ENCODE measurements at places on chromosomes 3 and 15.

- no peak for DNase-seq
Observed at GRCh38 chr15:98043160-98044014, 82.9 kb downstream of the ARRDC4 start.

DNA sequence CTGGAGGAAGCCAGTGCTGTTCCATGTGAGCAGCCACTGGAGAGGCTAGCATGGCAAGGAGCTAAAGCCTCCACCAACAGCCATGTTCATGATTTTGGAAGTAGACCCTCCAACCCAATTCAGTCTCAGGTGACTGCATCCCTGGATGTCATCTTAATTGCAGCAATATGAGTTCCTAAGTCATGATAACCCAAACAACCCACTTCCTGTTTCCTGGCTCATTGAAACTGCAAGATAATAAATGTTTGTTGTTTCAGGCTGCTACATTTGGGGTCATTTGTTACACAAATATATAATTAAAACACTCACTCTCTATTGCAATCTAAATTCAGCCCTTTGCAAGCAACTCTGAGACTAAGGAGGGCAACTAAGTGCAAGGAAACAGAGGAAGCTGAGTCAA, 62.4 kb upstream of the SLC24A5 start:
- no peak for DNase-seq

DNA sequence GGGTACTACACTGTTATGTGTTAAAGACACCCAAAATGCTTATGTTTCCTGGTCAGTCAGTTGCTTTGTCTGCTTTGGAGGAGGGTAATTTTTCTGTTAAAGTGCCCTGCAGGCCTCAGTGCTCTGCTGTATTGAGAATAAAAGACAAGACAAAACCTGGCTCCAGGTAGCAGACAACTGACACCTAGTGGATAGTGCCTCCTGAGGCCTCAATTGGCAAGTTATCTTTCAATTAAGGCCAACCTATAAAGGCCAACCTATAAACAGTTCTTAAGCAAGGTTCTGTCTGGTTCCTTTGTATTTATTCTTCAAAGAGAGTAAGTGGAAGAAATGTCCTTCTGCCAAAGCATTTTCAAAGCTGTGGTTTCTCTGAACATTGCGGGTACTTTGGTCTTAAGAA, 773.8 kb downstream of the MECOM start:
- DNase-seq: no peak

DNA sequence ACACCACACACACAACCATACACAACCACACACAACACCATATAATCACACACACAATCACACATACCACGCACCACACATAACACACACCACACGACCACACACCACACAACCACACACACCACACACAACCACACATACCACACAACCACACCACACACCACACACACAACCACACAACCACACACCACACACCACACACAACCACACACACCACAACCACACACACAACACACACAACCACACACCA, 24.2 kb downstream of the CPN2 start:
- no peak for DNase-seq

GRCh38 chr3:22506871-22507270, 696.3 kb upstream of the UBE2E2 start:
- no peak for DNase-seq

GRCh38 chr3:168273036-168273435, 177.3 kb upstream of the GOLIM4 start:
- DNase-seq: no peak

GRCh38 chr3:60577601-60578000, 673.7 kb downstream of the FHIT start:
- DNase-seq: no peak

GRCh38 chr3:158809642-158810041, 7.8 kb downstream of the MFSD1 start:
- no peak for DNase-seq

DNA sequence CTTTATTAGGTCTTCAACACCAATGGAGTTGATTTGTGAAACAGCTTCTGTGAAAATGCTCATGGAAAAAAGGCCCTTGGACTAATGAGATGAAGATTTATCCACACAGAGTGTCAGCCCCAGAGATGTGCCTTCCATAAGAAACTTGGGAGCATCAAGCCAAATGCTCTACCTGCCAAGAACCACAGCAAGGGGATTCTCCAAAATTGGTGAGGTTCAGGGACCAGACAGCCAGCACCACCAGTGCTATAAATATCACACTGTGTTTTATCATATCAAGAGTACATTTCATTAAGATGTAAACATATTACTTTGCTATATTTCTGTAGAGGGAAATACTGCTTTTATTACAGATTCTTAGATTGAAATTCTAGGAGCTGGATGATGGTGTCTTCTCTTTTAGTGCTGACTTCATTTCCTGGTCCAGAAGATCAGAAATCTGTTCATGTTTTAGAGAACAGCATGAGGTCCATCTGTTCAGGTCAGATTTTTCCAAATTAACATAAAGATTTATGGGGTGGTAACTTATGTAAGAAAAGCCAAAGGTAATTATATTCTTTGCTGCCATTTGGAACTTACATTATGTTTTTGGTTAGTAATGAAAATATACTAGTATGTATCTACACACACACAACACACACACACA, 17.7 kb downstream of the SLC35G2 start:
- no peak for DNase-seq

DNA sequence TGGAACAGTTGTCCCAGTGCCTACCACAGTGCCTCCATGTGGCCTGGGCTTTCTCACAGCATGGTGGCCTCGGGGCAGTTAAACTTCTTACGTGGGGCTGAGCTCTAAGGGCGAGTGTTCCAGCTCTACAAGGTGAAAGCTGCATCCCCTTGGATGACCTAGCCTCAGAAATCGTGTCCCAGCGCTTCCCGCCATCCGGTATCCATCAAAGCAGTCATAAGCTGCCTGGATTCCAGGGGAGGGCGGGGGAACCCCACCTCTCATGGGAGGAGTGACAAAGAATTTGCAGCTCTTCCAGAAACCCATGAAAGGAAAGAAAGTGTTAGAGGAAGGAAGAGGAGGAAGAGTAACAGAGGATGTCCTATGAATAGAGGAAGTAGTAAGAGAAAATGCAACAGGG, 45.8 kb upstream of the CCDC174 start:
- DNase-seq: no peak

GRCh38 chr3:66592927-66593625, 92.3 kb upstream of the LRIG1 start:
- DNase-seq: no peak

DNA sequence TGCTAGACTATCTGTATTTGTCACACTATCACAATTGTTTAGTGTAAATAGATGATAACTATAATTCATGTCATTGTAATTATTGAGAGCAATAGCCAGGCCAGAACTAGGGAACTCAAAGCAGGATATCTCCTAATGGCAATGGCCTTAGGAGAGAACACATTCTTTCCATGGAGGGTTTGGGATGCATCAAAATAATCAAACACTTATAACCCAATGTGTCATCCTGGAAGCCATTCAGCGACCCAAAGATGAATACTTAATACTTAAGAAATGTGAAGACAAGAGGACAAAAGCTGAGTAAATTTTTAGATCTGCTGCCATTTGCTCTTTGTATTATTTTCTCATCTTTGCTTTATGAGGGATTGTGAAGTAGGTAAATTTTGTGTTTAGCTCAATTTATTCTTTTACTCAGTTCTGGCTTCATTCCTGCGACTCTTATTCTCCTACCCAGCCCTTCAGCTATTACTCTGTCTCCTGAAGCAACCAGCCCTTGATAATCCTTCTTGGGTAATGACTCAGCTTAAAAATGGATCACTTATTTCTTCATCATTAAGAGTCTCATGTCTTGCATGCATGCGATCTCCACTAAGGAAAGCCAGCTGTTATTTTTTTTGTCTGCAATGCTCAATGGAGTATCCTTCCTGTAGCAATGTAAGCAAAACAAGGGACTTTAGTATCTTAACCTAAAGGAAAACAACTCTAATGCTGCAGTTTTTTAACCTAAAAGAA, 2.0 kb downstream of the OR4F15 start:
- no peak for DNase-seq

DNA sequence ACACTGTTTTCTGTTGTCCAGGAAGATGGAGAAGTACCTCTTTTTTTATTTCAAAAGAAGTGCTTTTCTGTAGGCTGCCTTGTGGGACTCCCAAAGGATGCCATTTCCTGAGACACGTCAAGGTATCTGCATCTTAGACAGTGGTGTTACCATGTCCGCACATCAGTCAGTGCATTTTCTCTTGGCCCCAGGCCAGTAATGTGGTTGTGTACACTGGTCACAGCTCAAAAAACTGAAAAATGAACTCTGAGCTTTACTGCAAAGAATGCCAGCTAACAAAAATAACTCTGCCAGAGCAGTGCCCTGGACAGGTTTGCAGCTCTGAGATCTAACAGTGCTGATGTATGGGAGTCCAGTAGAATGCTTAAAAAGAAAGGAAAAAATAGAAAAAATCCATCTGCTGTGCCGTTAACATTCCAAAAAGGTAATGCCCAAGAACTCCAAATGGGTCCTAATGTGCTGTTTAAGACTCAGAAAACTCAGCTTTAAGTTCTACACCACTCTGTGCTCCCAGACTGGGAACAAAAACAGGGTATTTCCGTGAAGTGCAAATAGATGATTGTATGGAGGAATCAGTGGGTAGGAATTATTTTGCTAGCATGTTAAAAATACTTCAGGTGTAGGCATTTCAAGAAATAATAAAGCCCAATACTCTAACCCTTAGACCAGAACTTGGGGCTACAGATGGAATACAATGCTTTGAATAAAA, 315.9 kb downstream of the FEZF2 start:
- DNase-seq: no peak

DNA sequence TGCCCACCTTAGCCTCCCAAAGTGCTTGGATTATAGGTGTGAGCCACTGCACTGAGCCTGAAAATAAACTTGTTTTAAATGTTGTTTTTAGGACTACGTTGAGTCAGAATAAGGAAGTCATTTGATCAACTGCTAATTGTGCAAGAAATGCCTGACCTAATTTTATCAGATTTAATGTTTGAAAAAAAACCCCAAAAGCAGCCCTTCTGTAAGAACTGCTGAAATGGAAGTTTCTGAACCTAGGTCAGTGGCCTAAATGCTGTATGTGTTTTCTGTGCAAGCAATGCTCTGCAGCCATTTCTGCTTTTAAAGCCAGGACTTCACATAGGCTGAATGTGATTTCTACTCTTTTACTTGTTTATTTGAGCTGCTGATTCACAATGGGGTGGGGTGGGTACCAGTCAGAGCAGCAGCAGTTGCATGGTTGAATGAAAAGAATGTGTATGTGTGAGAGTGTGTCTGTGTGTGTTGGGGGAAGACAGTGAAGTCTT, 6.6 kb downstream of the GPX1 start:
- no peak for DNase-seq

GRCh38 chr3:1216856-1217255, 124.0 kb downstream of the CNTN6 start:
- DNase-seq: no peak

DNA sequence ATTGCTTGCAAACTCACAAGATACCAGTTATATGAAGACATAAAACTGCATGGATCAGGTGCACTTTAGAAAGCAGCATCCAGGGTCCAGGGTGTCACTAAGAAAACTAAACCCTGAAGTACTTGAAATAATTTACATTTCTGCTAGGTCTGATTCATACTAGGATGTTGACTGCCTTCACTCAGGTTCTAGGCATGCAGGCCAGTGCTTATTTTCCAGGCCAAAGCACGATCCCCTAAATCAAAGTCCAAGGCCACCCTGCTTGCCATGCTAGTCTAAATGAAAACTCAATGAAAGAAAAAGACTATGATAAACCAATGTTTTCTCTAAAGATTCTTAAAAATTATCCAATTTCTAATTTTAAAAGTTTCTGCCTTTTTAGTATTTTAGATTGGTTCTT, 49.4 kb downstream of the GREM1 start:
- no peak for DNase-seq

DNA sequence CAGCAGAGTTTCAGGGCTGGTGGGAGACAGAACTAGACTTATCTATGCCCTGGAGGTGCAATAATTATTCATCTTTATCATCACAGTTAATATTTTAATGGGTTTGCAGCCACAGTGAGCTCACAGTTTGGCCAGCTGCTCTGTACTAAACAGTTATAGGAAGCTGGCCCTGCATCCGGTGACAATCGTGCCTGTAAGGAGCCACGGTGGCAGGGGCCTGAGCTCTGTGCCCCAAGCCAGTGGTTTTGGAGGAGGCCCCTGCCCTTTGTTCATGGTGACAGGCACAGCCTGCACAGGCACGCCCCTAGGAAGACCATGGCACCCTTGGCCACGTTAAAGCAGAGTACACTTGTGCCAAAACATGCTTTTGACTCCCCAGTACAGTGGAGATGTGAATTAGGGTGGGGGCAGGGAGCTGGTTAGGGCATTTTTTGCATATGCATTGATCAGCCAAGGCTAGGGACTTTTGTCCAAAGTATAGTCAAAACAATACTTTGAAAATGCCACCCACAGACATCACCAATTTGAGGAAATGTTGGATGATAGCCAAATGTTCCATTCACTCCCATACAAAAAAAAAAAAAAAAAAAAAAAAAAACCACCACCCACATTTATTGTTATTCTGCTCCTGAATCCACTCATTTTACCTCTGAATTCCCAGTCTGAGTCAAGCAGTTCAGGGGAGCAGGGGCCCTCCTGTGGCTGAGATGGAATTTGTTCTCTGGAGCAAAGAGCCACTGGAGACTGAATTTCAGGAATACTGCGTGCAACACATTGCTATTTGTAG, 3.4 kb upstream of the RFTN1 start:
- no peak for DNase-seq

DNA sequence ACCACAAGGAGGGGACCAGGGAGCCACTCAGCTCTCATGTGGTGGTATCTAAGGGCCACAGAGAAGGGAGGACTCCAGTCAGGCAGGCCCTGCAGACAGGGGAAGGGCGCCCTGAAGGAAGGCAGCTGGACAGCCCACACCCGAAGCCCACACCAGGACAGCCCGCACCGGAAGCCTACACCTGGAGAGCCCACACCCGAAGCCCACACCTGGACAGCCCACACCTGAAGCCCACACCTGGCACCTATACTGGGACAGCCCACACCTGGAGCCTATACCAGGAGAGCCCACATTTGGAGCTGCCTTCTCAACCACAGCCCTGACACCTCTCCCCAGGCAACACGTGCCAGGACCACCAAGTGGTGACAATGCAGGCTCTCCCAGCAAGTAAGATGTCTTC, 11.7 kb downstream of the TPRA1 start:
- DNase-seq: no peak
